Stimulated activated CD4-positive, alpha-beta T cell treated with anti-CD3 and anti-CD28 coated beads, Interleukin-1b, Interleukin-23, amount 100 ng/mL, for 1 hour (primary cell): ENCODE measurements at places on chromosomes 7 and 10.

GRCh38 chr7:99768471-99768870 is 15.5 kb downstream of the CYP3A4 start:
- DNase-seq: no peak

DNA sequence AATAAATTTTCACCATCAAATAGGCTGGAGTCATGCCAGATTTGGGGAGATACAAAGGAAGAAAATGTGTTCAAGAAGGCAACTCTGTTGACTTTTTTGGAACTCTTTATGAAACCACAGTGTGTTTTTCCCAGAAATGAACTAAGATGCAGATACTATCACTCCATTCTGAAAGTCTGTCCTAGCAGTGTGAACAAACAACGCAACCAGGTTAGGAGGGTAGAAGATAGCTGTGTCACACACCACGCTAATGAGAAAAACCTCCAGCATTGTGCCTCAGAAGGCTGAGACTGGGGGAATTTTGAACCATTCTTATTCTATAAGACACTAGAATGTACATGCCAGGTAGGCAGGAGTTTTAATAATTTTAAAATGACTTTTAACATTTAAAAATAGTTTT is 15.9 kb upstream of the ATP6V0A4 start:
- no peak for DNase-seq

- no peak for DNase-seq
Measured at GRCh38 chr10:99235658-99236626, at the start of gene HPSE2. TSS of gene HPSE2 (minus strand) at chr10:99235852.

GRCh38 chr10:28480628-28480965 is 52.3 kb upstream of the WAC start:
- no peak for DNase-seq

DNA sequence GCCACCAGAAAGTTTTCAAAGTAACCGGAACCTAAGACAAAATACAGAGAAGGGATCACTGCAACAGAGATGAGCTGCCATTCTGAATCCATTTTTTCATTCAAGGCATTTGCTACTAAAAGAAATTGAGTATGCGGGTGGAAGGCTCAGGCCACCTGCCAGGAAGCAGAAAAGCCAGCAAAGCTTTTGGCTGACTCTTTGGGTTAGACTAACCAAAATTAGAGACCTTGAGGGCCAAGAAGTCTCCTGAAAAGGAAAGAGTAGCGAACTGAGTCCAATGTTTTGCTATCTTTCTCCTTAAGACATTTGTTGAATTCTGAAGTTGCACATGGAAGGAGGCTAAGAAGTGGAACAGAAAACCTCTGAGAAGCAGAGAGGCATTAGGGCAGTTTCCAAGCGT is 79.0 kb downstream of the FAS start:
- DNase-seq: no peak

DNA sequence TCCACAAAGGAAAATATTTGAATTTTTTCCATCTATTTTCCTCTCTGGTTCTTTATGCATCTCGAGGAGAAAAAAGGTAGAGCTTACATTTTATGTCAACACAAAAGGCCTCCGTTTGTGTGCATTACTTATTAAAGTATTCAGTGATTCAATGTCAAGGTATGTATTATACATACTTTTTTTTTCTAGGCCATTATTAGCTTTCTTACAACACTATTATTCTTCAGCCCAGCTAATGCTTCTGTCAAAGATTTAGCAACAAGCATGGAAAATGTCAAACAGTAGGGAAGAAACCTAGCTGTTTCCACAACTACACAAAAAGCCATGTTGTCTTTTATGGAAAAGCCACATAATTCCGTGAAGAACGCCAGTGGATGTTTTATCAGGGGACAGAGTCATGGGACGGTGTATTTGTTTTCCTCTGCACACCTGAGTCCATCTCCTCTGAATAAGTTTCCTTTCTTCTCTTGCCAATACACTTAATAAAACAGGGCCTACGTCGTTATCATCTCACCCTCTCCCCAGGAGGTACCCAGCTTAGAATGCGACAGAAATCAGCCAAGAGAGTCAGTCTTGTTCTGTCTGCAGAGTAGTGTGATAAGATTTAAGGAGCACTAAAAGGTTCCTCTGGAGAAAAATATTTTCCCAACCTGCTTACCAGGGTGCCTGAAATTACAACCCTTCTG is 209.7 kb upstream of the AUTS2 start:
- no peak for DNase-seq

DNA sequence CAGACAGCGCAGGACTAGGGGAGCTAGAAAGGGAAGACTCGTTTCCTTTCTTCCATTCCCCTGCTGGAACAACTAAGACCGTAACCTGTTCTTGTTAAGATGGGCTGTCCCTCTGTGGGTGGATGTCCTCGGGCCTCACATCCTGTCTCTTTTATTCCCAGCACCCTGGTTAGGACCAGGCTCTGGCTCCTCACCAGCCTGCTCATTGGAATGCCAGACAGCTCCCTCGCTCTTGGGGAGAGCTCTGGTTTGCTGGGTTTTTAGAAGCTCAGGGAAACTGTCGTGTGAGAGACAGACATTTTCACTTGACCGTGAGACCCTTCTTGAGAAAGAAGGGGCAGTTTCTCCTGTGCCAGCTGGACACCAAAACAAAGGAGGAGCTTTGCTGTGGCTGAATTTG is 58.1 kb upstream of the HABP2 start:
- DNase-seq: no peak

DNA sequence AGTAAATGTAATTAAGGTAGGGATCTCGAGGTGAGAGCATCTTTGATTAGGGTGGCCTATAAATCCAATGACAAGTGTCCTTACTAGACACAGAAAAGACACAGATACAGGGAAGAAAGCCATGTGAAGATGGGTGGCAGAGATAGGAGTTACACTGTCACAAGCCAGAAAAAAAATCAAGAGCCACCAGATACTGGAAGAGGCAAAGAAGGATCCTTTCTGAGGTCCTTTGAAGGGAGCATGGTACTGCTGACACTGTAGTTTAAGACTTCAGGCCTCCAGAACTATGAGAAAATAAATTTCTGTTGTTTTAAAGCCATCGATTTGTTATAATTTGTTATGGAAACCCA is 56.6 kb downstream of the MKLN1 start:
- no peak for DNase-seq

- no peak for DNase-seq
Measured at GRCh38 chr10:29473087-29473356, 161.7 kb downstream of the SVIL start.

GRCh38 chr10:7513936-7514335 is 103.1 kb upstream of the SFMBT2 start:
- DNase-seq: no peak

- DNase-seq: no peak
Measured at GRCh38 chr10:97234400-97234799, 48.6 kb upstream of the SLIT1 start.

GRCh38 chr10:22483132-22483531 is 137.8 kb downstream of the SPAG6 start:
- no peak for DNase-seq

DNA sequence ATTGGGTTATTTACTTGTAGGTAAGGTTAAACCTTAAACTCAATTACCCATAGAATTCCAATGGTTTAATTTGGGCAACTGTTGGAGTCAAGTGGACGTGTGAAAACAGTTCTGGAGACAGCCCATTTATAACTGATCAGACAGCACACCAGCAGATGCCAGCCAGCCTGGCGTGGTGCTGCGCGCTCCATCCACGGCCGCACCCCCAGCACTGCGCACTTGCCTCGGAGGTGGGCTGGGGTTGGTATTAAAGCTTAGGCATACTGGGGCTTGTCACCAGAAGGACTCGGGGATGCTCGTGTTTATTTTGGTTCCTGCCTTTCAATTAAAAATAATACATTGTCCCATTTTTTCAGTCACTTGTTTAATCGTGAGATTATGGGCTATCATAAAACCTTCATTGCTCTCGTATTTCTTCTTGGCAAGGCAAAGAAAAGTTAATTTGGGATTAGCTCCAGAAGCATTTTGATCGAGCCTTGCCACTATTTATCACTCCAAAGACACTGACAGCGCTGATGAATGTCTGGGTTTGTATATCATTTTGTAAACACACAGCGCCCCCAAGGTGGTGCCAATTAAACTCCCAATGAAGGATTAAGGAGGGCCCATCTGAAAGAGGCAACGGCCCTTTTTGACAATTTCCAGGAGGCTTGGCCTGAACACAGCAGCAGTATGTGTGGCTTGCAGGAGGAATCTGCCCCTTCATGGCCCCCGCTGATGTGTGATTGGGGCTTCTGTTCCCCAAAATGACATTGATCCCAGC is 204.5 kb upstream of the CXCL12 start:
- DNase-seq: no peak

GRCh38 chr7:113636727-113637421 is 281.9 kb downstream of the PPP1R3A start:
- DNase-seq: no peak

DNA sequence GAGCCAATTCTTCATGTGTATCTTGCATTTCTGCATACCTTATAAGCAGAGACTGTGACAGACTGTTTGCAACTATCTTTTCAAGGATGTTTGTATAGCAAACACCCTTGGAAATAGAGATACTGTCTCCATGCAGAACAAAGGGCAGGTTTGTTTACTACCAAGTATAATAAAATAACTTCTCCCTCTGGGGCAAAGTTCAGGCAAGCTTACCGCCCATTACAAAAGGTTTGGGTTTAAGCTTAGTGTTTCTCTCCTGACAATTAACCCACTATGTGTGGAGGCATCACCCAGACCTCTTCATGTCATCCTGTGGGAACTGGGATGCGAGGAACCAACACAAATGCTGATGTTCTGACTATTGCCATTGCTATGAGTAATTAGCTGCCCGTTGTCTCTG is 479.1 kb upstream of the ZMIZ1 start:
- no peak for DNase-seq

GRCh38 chr7:155733582-155734444 is 78.5 kb downstream of the SHH start:
- DNase-seq: no peak

DNA sequence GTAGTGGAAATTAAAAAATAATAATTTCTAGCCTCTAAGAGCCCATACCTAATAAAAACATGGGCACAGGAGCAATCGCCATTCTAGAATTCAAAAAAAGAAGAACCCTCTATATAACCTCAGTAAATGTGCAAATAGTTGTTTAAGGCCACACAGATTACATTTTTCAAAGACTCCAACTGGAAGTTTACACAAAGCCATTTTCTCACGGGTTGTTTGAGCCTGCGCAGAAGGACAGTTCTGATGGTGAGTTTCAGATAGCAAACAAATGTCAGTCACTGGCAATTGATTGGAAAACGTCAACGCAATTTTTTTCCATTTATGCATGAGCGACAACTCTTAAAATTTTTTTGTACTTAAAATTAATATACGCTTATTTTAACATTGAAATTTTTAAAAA is 23.0 kb upstream of the ELMO1 start:
- DNase-seq: no peak

- no peak for DNase-seq
Measured at GRCh38 chr7:50558294-50559053, 6.7 kb downstream of the DDC start.

DNA sequence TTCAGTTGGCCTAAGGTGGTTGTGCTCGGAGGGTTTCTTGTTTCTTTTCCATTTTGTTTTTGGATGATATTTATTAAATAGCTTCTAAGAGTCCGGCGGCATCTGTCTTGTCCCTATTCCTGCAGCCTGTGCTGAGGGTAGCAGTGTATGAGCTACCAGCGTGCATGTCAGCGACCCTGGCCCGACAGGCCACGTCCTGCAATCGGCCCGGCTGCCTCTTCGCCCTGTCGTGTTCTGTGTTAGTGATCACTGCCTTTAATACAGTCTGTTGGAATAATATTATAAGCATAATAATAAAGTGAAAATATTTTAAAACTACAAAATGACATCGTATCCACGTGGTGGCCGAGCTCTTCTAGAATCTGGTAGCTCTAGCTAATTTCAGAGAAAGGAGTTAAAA is 20.4 kb downstream of the GATA3 start:
- DNase-seq: no peak

- no peak for DNase-seq
Measured at GRCh38 chr7:139597028-139597427, 73.5 kb downstream of the CLEC2L start.

- DNase-seq: no peak
Measured at GRCh38 chr10:121064491-121064890, 213.3 kb downstream of the WDR11 start.

- no peak for DNase-seq
Measured at GRCh38 chr7:120486164-120486563, 213.2 kb downstream of the KCND2 start.

GRCh38 chr10:70053841-70054288 is 1.2 kb downstream of the MACROH2A2 start:
- DNase-seq: no peak

DNA sequence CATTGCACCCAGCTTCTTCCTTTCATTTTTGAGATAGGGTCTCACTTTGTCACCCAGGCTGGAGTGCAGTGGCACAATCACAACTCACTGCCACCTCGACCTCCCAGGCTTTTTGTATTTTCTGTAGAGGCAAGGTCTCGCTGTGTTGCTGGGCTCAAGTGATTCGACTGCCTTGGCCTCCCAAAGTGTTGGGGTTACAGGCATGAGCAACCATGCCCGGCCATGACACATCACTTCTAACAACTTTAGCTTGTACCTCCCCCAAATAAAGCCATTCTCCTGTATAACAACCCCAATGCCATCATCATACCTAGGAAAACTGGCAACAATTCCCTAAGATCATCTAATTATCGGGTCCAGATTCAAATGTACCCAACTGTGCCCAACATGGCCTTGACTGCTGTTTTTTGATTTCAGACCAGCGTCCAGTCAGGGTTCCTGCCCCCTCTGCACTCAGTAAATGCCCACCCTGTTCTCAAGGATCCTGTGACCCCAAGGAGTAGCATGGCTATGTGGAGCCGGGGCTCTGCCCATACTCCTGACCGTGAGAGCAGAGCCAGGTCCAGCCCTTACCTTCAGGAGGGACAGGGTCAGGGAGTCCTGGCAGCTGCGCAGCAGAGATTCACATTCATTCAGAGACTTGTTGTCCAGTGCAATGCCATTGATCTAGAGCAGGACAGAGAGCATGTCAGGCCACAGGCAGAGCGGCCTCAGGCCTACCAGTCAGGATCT is 102.6 kb downstream of the DLG5 start:
- no peak for DNase-seq

DNA sequence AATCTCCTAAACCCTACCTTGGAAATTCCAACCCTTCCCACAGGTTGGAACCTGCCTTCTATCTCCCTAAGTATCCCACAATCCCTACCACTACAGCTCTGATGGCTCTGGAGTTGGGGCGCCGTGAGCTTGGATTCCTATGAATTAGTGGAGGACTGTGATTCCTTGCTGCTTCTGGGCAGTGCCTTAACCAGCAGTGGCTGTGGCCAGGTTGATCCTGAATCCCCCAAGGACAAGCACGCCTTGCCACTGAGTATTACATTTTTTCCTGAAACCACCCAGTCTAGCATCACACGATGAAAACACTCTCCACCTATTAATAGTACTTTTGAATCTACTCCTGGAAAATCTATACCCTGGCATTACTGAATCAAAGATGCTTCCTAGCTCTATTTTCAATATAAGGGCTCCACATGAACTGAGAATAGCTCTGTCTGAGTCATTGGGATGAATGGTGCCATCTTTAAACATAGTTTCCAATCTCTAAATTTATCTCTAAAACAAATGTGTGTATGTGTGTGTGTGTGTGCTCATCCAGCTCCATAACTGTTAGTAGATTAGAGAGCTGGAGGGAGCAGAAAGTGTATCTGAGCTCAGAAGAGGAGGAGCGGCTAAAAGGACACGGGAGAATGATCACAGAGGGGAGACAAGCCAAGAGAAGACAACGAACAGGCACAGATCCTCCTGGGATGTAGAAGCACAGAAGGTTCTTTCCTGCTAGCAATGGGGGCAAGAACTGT is 11.9 kb upstream of the INPP5F start:
- no peak for DNase-seq

GRCh38 chr10:8095959-8096358 is 41.5 kb downstream of the GATA3 start:
- no peak for DNase-seq

GRCh38 chr7:121605317-121605680 is 209.2 kb upstream of the FAM3C start:
- no peak for DNase-seq
